ENCODE measurements at places on chromosomes 5 and 9.

DNA sequence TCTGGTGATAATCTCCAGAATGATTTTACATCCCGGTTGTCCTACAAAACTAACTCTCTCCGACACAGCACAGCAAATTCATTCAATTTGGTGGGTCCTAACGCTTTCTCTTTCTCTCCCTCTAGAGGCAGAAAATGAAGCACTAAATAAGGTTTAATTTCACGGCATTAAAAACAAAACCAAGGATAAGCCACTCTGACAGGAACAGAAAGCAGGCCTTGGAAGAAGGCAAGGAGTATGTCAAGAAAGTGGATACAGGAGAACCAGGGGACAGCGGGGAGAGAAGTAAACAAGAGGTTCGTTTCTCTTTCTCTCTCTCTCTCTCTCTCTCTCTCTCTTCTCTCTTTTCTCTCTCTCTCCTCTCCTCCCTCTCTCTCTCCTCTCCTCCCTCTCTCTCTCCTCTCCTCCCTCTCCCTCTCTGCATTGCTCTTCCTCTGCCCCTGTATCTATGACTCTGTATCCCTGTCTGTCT lies 49.8 kb downstream of the EBF1 start:
- no peak for DNase-seq

DNA sequence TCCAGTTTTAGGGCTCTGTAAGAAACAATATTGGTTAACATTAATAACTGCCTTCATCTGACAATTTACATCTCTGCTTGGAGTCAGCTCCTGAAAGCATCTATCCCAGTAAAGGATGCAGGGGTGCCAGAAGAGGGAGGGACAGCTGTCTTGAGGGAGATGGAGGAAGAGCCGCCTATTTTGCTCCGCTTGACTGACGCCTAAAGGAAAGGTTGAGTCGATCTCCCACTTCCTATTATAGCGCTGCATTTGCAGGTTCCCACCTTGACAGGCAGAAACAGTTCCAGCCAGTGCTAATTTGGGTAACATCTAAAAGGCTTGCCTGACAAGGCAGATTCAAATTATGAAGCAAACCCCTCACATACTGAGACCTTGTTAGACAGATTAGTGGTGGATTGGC lies 374.6 kb downstream of the SPATA31D1 start:
- DNase-seq: no peak

DNA sequence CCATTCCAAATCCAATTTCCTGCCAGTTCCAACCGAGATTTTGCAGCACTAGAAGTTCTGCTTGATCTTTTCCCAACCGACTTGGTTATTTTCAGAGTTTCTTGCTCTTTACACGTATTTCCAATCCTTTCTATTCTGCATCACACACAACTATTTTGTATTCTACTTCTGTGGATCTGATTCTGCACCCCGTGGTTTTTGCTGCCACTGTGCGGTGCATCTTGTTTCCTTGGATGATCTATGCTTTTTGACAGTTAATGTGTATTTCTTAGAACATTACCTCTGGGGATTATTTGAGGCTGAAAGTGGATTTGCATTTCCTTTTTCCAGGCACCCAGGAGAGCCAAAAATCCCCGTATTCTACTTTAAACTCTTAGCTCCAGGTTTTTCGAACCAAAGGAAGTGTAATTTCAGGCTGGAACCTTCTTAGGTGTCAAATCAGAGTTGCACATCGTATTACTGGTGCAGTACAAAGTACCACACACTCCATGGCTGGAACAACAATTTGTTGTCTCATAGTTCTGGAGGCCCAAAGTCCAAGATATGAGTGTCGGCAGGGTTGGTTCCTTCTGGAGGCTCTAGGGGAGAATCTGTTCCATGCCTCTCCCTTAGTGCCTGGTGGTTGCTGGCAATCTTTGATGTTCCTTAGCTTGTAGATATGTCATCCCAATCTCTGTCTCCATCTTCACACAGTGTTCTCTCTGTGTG lies 14.7 kb upstream of the SARDH start:
- no peak for DNase-seq

DNA sequence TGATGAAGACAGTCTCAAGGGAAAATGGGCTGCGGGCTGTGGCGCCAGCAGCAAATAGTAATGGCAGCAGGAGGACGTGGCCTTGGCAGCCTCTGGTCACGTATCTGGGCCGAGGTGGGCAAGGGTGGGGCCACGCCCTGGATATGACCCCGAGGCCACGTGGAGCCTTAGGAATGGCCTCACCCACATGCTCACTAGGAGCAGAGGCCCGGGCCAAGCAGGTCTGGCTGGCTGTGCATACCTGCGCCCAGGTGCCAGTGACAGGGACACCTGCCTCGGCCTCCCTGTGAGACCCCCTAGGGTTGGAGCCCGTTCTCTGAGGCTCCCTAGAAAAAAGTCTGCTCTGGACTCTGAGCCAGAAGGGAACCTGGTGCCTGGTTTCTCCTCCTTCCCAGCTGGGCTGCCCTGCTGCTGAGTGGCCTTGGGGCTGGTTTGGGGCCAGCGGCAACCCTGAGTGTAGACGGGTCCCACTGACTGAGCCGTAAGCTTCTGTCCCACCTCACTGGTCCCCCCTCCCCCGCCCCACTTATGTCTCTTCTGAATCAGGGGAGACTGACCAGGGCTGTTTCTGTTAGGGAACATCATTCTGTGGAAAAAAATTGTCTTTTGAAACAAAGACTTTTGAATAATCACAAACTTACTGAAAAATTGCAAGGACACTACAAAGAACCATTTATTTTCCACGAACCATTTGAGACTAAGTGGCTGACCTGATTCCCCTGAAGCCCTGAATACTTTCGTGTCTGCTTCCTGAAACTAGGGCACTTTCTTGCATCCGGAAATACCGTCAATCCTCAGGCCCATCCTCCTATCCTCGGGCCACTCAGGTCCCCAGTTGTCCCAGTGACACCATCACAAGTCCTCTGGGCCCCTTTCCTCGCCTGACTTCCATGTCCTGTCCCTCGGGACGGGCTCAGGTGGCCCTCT lies 60.8 kb downstream of the WNK2 start:
- DNase-seq: no peak

DNA sequence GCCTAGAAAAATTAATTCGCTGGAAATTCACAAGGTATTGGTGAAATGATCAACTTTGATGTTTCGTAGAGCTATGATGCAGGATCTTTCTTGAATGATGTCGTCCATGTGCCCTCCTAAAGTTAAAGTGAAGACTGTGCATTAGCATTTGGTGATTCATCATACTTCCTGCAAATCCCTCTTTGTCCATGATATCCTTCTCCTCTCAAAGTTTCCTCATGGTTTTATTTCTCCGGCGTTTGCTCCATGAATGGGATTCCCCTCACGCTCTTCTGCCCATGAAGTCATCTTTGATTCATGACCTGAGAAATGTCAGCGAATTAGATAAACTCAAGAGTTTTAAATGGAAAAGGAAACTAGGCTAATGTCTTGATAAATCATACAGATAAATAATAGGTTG lies 372.7 kb downstream of the PSAT1 start:
- no peak for DNase-seq

DNA sequence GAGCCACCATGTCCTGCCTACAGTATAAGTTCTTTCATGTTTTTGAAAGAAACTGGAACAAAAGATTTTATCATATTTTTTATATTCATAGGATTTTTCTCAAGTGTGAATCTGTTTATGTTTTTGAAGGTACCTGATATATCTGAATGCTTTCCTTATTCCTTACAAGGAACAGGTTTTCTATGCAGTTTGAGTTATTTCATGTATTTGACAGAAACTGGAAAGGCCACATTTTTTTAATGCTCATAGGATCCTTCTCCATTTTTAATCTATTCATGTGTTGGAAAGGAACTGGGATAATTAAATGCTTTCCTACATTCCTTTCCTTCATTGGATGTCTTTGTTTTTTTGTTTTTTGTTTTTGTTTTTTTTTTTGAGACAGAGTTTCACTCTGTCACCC lies 15.7 kb upstream of the FBXW2 start:
- no peak for DNase-seq

GRCh38 chr9:14031060-14031414 lies 282.9 kb downstream of the NFIB start:
- no peak for DNase-seq

GRCh38 chr5:32487008-32487407 lies 42.5 kb upstream of the ZFR start:
- DNase-seq: no peak

DNA sequence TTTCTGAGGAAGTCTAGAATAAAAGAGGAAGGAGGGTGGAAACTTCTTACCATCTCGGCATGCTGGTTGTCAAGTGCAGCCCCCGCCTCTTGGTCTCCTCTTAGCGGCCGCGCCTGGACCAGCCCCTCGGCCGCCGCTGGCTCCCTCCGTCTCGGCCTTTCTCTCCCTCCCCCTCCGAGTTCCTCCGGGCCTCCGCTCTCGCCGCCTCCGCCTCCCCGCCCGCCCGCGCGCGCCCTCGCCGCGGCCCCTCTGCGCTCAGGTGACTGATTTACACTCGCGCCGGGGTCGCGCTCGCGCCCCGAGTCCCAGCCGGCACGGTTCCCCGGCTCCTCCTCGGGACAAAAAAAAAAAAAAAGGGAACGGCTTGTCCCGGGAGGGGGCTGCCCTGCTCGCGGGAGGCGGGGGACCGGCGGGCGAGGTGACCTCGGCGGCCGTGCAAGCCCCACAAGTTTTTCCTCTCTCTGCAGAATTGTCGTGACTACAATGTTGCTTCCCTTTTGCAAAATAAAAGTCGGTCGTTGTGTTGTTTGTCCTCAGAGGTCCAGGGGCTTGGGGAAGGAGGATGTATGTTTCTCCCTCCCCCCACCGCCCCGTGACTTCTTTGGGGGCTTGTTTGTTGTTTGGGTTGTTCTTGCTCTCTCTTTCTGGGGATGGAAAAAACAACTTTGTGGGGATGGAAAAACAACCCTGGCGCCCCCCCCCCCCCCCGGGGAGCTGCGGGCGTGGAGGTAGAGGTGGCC lies at the start of gene BNC2:
BNC2 (minus strand) TSS at position 75 of the 740 bp plus-strand sequence; CDS start at position 53, 22 bp downstream.
- no peak for DNase-seq

DNA sequence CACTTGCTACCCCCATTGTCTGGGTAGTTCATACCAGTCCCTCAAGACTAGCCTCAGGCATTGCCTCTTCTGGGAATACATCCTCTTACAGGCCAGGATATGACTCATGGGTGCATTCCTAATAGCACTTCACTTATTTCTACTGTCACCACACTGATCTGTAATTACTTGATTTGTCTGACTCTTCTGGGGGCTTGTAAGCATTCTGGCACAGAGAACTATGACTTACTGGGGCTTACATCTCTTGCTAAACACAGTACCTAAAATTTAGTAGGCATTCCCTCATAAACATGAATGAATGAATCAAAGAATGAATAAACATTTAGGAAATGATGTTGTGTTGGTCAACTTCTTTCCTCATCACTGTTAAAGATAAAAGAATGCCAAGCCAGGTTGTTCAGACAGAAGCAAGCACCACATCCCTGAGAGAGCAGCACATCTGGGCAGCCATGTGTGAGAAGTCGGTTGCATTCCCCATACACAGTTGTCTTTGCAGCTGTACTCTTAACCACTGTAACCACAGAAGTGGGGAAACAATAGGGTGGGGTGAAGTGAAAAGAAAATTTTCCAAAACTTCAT lies 27.6 kb downstream of the IL7R start:
- DNase-seq: no peak

DNA sequence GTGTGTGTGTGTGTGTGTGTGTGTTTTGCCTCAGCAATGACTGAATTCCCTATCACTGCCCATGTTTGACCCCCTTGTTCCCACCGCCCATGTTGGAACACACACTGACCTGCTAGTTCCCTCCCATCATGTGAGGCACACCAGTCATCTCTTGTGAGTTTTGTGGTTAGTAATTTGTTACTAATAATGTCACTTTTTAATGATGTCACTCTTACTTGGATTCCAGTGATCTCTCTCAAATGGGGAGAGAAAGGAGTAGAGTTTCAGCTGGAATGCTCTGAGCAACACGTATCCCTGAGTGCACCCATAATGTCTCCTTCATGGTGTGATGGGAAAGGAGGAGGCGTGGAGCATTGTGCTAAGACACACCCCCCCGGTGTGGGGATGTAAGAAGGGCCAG lies 172.6 kb downstream of the SH3GL2 start:
- DNase-seq: no peak

DNA sequence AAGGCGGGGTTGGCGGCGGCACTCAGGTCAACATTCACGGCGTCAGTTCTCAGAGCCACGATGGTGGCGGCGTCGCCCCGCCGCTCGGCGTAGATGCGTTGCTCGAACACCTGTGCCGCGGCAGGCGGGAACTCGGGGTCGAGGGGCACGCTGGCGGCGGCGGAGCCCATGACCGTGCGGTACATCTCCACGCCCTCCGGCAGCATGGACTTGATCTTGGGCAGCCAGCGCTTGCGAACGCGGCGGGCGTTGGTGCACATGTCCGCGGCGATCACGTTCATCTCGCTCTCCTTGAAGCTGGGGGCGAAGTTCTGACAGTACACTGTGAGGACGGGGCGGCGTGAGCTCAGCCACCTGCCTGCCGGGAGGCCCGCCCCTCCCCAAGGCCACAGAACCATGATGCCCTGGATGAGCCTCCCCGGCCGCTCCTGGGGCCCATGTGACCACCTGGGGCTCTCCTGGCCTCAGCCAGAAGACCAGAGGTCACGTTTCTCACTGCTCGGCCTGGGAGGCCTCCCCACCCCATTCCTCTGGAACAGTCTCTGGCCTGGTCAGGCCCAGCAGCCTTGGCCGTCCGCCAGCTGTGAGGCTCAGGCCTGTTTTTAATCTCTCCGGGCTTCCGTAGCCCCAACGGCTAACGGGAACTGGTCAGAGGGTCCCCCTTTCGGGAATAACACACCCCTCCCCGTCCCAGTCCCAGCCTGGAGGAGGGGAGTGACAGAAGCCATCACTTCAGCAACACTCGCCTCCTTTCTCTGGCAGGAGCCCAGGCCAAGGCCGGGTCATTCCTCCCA lies 50.7 kb upstream of the UBAC1 start:
- no peak for DNase-seq

GRCh38 chr9:110919609-110920008 lies 118.7 kb downstream of the LPAR1 start:
- no peak for DNase-seq
